ENCODE measurements at places on chromosomes 4 and X.

GRCh38 chrX:11374570-11374969, 81.4 kb downstream of the AMELX start:
- no peaks in the 10 kb centered on the region for H3K27me3 ChIP-seq
- no peak for DNase-seq
- H3K4me3 ChIP-seq, result no peak overlapping the region
- H3K36me3 ChIP-seq, result no peaks in the 10 kb centered on the region
- no peak overlapping the region for H3K27ac ChIP-seq
- no peaks in the 10 kb centered on the region for H3K4me1 ChIP-seq

DNA sequence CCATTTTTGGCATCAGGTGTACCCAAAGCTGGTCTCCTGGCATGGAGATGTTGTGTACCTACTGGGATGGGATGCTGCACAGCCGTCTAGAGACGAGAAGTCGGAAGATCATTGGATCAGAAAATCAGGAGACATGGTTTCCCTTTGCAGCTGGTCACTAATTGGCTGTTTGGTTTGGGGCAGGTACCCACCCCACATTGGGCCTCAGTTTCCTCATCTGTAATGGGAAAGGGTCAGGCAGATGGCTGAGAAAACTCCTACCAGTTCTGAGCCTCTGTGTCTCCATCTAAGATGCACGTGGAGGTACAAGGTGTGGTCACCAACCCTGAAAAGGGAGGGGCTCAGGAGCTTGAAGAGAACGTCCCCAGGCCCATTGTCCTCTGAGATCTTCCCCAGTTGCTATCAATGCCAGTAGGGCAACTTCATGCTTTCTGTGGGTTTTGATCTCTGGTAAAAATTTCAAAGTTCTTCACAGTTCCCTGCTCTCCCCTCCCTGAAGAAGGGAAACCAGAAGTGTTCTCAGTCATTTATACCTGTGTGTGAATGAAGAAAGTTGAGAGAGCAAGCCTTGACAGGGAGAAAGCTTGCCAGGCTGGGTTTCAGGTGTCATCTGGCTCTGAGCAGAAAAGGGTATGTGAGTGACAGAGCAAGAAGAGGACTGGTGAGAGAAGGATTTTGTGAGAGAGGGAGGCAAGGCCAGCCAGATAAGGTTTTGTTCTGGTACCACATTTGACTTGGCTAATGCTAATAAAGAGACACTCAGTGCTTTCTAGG, 15.1 kb downstream of the TSC22D3 start:
- H3K4me3 ChIP-seq, result no peak overlapping the region
- H3K27me3 ChIP-seq, result no peaks in the 10 kb centered on the region
- DNase-seq, result no peak
- no peaks in the 10 kb centered on the region for H3K36me3 ChIP-seq

- H3K36me3 ChIP-seq, result no peaks in the 10 kb centered on the region
- H3K4me3 ChIP-seq, result no peak overlapping the region
- DNase-seq, result no peak
- no peaks in the 10 kb centered on the region for H3K4me1 ChIP-seq
- H3K27me3 ChIP-seq, result no peaks in the 10 kb centered on the region
These were observed 83.4 kb downstream of the MSN start for GRCh38 chrX:65750674-65751469.

DNA sequence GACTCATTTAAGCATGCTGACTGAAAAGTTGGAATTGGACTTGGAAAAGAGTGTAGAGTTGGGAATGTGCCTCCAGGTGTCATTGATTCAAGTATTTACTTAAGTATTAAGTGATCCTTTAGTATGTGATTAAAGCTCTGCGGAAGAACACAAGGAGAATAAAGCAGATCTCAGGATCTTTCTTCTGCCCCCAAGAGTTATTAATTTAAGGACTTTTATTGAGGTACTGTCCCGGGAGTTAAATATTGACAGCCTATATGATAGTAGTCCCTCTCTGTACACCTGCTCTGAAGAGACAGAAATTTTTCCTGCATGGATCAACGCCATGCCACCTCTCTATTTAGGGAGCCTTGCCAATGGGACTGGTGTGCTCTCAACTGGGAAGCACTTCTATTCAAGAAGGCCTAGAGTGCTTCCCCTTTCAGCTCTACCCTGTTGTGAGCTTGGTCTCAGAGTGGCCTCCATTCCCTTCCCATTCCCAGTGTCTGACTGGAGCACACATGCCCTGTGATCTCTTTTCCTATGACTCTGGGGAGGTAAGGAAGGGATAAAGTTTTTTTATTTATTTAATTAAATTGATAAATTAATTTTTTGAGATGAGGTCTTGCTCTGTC, 75.9 kb downstream of the SHISA3 start:
- no peak for DNase-seq
- H3K4me1 ChIP-seq, result no peaks in the 10 kb centered on the region

- no peak overlapping the region for H3K27ac ChIP-seq
- no peak for DNase-seq
- no peaks in the 10 kb centered on the region for H3K36me3 ChIP-seq
- H3K27me3 ChIP-seq, result no peaks in the 10 kb centered on the region
- H3K4me3 ChIP-seq, result no peak overlapping the region
- H3K4me1 ChIP-seq, result no peaks in the 10 kb centered on the region
These were observed 78.1 kb upstream of the CLDN34 start for GRCh38 chrX:9888953-9889470.

DNA sequence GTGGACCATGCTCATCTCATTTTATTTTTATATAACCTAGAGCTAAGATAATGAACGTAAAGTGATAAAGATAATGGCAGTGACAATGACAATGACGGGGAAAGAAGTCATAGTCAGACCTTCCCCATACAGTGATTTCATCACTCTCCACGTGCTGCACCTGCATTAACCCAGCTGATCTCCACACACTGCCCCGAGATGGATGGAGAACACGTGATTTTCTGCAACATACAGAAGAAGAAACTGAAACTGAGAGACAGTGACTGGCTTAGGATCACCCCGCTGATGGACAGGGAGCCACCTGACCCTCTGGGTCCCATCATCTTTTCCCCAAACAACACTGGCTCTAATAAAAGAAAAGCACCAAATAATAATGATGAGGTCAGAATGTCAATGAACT, 22.0 kb downstream of the EVC2 start:
- no peaks in the 10 kb centered on the region for H3K27me3 ChIP-seq
- no peak for DNase-seq
- H3K36me3 ChIP-seq, result no peaks in the 10 kb centered on the region
- no peak overlapping the region for H3K27ac ChIP-seq
- H3K4me1 ChIP-seq, result no peaks in the 10 kb centered on the region

DNA sequence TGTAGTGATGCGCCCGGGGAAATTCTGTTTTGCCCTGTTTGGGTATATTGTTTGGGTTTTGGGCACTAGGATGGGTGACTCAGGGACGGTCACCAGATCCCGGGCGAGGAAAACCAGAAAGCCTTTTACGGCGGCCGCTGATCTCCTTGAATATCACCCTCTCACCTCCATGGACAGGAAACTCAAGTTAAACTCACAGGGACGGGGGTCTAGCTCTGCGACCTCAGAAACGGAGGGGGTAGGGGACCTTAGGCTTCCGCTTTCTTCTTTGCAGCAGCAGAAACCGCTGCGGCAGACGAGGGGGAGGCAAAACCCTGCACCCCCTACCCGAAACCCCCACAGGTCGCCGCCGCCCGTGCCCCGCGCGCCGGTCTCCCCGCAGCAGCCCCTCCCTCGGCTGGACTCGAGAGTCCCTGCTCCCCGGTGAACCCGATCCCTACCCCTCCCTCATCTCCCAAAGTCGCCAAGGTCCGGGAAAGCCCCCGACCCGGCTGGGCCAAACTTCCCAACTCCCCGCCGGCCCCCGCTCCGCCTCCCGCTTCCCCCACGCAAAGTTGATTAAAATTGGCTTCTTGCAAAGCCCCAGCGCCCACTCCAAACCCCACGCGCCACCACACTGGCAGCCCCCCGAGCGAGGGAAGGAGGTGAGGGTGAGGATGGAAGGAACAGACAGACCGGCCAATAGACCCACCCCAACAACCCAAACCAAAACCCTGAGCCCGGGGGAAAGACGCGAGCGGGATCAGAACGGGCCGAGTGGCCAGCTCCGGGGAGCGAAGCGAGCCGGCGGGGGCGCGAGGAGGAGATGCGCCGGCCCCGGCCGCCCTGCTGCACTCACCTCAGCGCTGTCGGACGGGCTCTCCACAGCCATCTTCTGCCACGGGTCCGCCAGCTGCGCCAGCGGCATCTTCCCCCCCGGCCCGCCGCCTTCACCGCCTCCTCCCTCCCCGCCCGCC, 705 bp downstream of the RPS6KA3 start:
- DNase-seq, result peak; percentile 41
- H3K4me1 ChIP-seq, result peaks cover 13% of the 10 kb centered on the region
- no peaks in the 10 kb centered on the region for H3K36me3 ChIP-seq
- H3K27me3 ChIP-seq, result no peaks in the 10 kb centered on the region

GRCh38 chr4:70901984-70902576, at the start of gene MOB1B:
MOB1B (plus strand) TSS chr4:70902369; CDS start chr4:70902537, 168 bp downstream.
- no peaks in the 10 kb centered on the region for H3K4me1 ChIP-seq
- H3K4me3 ChIP-seq, result peak within 1 kb of the TSS; percentile 58
- peak within 1 kb of the TSS; percentile 58 for H3K27ac ChIP-seq
- no peaks in the 10 kb centered on the region for H3K36me3 ChIP-seq
- peak; percentile 89 for DNase-seq
- H3K27me3 ChIP-seq, result no peaks in the 10 kb centered on the region

DNA sequence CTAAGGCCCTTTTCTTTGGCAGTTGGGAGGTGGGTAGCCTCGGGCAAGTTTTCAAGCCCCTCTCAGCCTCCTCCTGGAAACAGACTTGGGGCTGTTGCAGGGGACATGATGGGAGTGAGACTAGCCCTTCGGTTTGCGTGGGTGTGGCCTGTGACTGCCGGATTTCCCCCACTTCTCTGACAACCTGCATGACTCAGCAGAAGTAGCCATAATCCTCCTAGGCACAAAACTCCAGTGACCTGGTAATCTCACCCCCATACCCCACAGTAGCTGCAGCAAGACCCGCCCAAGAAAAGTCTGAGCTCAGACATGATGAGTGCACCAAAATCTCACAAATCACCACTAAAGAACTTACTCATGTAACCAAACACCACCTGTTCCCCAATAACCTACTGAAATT, 433.7 kb upstream of the AMOT start:
- no peak overlapping the region for H3K4me3 ChIP-seq
- no peaks in the 10 kb centered on the region for H3K4me1 ChIP-seq
- no peak overlapping the region for H3K27ac ChIP-seq
- H3K36me3 ChIP-seq, result no peaks in the 10 kb centered on the region
- H3K27me3 ChIP-seq, result no peaks in the 10 kb centered on the region

DNA sequence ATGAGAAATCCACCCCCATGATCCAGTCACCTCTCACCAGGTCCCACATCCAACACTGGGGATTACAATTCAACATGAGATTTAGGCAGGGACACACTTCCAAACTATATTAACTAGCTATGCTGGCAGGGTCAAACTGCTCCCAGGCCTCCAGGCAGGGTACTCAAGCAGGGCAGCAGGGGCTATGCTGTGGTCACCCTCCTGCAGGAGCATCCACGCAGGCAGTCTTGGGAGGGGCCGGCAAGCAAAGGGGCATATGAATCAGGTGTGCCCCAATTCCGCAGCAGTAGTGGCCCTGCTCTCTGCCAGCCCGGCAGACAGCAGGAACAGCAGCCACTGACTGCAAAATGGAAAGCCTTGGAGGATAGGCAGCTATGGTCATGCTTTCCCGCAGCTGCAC, 74.6 kb upstream of the PRDX4 start:
- no peak for DNase-seq
- no peaks in the 10 kb centered on the region for H3K27me3 ChIP-seq
- H3K4me1 ChIP-seq, result no peaks in the 10 kb centered on the region
- H3K36me3 ChIP-seq, result no peaks in the 10 kb centered on the region

GRCh38 chr4:154158361-154159155, 333.0 kb downstream of the DCHS2 start:
- no peak for DNase-seq
- no peak overlapping the region for H3K4me3 ChIP-seq
- no peaks in the 10 kb centered on the region for H3K27me3 ChIP-seq
- no peak overlapping the region for H3K27ac ChIP-seq

- no peak overlapping the region for H3K4me3 ChIP-seq
- no peak for DNase-seq
- no peaks in the 10 kb centered on the region for H3K36me3 ChIP-seq
These were observed 394.5 kb downstream of the KCNIP4 start for GRCh38 chr4:21554066-21554465.

DNA sequence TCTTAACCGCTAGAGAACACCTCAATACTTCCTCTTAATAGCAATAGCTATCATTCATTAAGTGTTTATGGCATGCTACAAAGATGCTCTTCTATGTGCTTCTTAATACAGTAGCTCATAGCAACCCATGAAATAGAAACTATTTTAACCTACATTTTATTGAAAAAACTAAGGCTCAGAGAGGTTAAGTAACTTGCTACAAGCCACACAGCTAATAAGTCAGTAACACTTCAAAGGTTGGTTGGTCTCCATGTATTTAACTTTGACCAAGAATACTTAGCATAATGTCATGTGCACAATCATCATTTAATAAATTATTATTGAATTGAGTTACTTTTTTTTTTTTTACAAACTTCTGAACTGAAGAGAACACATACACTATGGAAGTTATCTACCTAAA, 36.1 kb downstream of the IL13RA1 start:
- H3K4me3 ChIP-seq, result no peak overlapping the region
- peaks cover 4% of the 10 kb centered on the region for H3K36me3 ChIP-seq
- no peaks in the 10 kb centered on the region for H3K27me3 ChIP-seq
- H3K4me1 ChIP-seq, result no peaks in the 10 kb centered on the region

GRCh38 chr4:16415751-16416150, 189.5 kb upstream of the TAPT1 start:
- H3K4me1 ChIP-seq, result no peaks in the 10 kb centered on the region
- H3K27ac ChIP-seq, result no peak overlapping the region
- H3K4me3 ChIP-seq, result no peak overlapping the region
- no peaks in the 10 kb centered on the region for H3K27me3 ChIP-seq
- DNase-seq, result no peak
- H3K36me3 ChIP-seq, result no peaks in the 10 kb centered on the region

DNA sequence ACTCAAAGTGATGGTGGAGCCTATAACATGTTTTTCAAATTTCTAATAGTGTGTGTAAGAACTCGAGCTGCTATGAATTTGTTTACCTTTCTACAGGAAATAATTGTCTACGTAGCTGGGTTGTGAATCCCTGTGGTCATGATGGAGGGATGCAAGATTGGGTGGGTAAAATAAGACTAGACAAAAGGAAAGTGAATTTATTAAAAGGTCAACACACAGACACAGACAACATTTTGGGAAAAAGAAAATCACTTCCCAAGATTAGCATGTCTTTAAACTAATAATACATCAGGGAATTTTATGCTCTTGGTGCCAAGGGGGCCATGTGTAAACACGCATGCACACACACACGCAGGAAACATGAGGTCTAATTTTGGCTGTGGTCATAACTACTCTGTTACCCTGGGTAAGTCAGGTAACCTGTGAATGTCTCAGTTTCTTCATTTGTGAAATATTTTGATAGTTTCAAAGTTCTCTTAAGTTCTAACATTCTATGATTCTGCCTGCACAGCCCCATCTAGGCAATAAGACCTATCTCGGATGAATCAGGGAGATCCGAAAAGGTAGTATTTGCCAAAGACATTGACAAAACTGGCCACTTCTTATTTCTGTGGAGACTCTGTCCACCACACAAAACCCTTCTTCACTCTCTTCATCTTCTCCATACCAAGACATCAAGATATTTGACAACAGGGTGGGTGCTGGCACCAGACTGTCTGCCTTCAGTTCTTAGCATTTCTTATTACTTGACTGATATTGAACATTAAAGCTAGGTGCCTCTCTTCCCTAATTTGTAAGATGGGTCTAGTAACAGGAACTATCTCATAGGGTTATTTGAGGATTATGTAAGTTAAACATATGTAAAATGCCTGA, 1.6 kb upstream of the UNC5C start:
- peaks cover 23% of the 10 kb centered on the region for H3K4me1 ChIP-seq
- no peak overlapping the region for H3K4me3 ChIP-seq
- DNase-seq, result no peak
- peaks cover 3% of the 10 kb centered on the region for H3K27me3 ChIP-seq

All from body of pancreas (tissue), 4 donors.